ENCODE measurements at places on chromosomes 1 and 21.
A peak's percentile ranks its signal among the peaks of the same experiment; 100 is the strongest.

- no peak overlapping the region for H3K4me3 ChIP-seq
- DNase-seq: no peak
- H3K27me3 ChIP-seq: no peaks in the 10 kb centered on the region
- no peaks in the 10 kb centered on the region for H3K36me3 ChIP-seq
These were observed 231.7 kb upstream of the ZRANB2 start for GRCh38 chr1:71312545-71312944.

GRCh38 chr1:157496121-157496526 lies 56.2 kb downstream of the FCRL5 start:
- H3K27ac ChIP-seq: no peak overlapping the region
- H3K4me1 ChIP-seq: no peaks in the 10 kb centered on the region
- no peak overlapping the region for H3K4me3 ChIP-seq
- H3K27me3 ChIP-seq: peaks cover 33% of the 10 kb centered on the region

DNA sequence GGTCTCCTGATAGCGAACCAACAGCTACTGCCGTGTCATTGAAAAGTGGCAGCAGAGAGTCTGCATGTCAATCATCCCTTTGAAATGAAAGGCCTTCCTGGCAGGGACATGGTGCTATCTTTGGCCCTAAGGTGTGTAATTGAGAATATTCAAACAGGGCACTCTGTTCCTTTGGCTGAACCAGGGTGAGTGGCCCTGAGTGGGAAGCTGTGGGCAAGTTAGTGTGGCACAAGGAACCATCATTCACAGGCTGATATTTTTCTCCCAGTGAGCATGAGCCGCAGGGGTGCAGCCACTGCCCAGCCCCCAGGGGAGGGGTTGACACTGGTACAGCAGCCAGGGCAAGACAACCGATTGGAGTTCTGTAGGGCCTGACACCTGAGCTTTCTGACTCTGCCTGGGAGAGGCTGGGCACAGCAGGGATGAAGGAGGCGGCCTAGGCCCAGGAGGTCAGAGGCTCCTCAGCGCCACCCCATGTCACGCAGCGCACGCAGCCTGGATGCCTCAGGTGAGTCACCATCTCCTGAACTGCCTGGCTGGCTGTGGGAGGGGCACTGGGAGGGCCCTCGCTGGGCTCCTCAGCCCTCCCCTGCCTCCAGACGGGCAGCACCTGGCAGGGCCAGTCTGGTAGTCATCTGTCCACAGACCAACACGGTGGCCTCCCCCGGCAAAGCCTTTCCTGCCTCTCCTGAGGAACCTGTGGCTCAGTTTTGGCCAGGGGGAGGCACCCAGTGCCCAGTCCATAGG lies 13.2 kb downstream of the QSOX1 start:
- no peaks in the 10 kb centered on the region for H3K27me3 ChIP-seq
- no peak overlapping the region for H3K27ac ChIP-seq
- H3K36me3 ChIP-seq: no peaks in the 10 kb centered on the region
- no peak for DNase-seq
- no peak overlapping the region for H3K4me3 ChIP-seq
- H3K4me1 ChIP-seq: no peaks in the 10 kb centered on the region

- H3K36me3 ChIP-seq: peaks cover 21% of the 10 kb centered on the region
- no peaks in the 10 kb centered on the region for H3K4me1 ChIP-seq
- H3K27ac ChIP-seq: no peak overlapping the region
- H3K4me3 ChIP-seq: no peak overlapping the region
These were observed 15.6 kb downstream of the CFAP410 start for GRCh38 chr21:44323591-44323990.

DNA sequence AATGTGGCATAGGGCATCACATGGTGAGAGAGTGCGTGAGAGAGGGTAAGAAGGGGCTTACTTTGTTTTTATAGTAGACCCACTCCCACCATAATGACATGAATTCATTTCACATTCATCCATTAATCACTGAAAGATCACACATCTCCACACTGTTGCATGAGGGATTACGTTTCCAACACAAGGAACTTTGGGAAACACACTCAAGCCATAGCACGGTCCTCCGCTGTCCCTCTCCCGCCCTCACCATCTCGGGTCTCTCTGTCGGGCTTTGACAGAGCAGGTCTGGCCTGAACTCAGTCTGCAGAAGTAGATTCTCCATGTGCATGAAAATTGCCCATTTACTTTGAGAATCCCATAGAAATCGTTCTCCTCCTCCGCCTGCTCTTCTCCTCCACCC lies 312.2 kb downstream of the MATN1 start:
- DNase-seq: peak; percentile 11
- H3K36me3 ChIP-seq: no peaks in the 10 kb centered on the region
- no peaks in the 10 kb centered on the region for H3K4me1 ChIP-seq
- H3K27me3 ChIP-seq: peaks cover 3% of the 10 kb centered on the region
- H3K27ac ChIP-seq: no peak overlapping the region

DNA sequence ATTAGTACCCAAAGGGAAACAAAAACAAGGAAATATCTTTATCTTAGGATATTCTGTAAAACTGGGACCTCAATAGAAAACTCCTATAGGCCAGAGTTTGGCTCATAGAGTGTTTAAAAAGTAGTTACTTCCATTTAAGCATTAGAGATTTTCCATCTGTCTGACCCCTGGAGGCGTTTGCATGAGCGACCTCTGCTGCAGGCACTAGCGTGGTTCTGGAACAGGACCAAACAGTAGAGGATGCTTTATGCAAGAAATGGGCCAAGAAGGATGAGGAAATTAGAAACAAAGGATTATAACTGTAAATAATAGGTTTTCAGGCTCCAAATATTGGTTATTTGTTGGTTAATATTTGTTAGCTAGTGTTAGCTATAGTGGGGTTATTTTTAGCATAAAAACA lies 5.7 kb downstream of the ZBTB40 start:
- no peak for DNase-seq
- no peak overlapping the region for H3K4me3 ChIP-seq
- no peaks in the 10 kb centered on the region for H3K27me3 ChIP-seq
- H3K27ac ChIP-seq: no peak overlapping the region
- H3K36me3 ChIP-seq: peaks cover 6% of the 10 kb centered on the region
- H3K4me1 ChIP-seq: peaks cover 22% of the 10 kb centered on the region

DNA sequence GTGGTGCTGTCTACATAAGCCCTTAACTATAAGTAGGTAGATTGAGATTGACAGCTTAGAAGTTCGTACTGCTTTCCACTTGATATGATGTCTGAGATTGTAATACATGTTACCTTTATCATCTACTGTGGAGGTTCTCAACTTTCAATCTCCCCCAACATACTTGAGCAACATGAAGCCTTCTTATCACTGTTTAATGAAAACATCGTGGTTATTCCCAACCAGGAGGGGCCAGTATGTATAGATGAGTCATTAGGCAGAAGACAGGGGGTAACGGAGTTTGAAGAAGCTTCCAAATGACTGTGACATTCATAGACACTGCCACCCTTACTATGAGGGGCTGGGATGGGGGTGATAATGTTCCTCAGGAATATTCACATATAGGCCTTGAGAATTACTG lies 36.0 kb downstream of the CENPF start:
- no peak for DNase-seq
- H3K27me3 ChIP-seq: no peaks in the 10 kb centered on the region
- H3K4me3 ChIP-seq: no peak overlapping the region

DNA sequence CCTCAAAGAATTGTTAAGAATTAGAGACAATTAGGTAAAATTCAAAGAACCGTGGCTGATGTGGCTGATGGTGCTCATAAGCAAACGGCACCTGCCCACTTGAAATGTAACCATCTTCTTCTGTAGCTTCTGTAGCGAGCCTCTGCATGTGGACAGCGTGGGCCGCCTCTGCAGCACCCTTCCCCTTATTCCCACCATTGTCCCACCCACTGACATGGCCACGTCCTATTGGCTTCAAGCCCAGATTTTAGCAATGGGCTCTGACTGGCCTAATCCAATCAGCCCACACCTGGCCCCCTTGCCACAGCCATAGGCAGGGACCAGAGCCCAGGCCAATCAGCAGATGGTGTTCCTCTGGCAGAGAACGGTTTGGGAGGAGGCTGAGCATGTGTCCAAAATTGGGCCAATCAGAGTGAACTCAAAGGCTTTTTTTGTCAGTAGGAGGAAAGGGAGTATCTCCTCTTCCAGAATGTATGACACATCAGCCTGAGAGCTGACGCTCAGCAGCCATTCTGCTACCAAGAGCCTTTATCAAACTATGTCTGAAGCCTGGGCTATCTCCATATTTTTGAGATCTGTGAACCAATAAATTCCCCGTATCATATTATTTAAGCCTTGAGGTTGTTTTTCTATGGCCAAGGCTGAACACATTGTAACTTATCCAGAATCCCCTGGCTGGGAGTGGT lies 518.5 kb downstream of the SMYD3 start:
- H3K27ac ChIP-seq: no peak overlapping the region
- H3K4me3 ChIP-seq: no peak overlapping the region
- no peaks in the 10 kb centered on the region for H3K36me3 ChIP-seq
- H3K4me1 ChIP-seq: peaks cover 11% of the 10 kb centered on the region

DNA sequence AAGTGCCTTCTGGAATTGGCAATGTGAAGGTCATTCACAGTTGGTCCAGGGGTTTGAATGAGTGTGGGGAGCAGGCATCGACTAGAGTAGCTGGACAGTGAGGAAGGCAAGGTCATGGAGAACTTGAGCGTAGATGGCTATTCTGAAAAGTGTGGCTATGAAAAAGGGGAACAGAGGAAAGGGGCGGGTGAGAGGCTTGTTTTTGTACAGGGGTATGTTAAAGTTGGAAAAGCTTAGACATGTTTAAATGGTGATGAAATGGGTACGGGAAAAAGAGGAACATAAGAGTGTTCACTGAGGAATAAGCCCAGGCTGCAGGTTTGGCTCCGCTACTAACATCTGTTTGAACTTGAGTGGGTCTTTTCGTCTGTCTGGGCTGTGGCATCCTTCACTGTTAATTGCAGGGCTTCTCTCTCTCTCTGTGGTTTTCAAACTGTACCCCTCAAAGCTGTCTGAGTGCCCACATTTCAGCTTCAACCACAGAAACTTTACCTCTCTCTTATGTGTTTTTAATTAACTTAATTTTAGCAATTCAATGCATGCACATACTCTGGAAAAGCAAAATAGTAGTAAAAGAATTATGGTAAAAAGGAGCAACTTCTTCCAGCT lies 70.8 kb upstream of the COA6 start:
- no peak overlapping the region for H3K27ac ChIP-seq
- no peaks in the 10 kb centered on the region for H3K36me3 ChIP-seq
- H3K27me3 ChIP-seq: peaks cover 2% of the 10 kb centered on the region

GRCh38 chr1:178973652-178974101 lies 52.0 kb upstream of the FAM20B start:
- H3K27ac ChIP-seq: no peak overlapping the region
- peaks cover 3% of the 10 kb centered on the region for H3K27me3 ChIP-seq
- H3K4me3 ChIP-seq: no peak overlapping the region
- no peak for DNase-seq
- peaks cover 9% of the 10 kb centered on the region for H3K4me1 ChIP-seq

GRCh38 chr1:1678581-1679380 lies 13.8 kb downstream of the SLC35E2B start:
- H3K27me3 ChIP-seq: no peaks in the 10 kb centered on the region
- peak overlapping the region; percentile 87 for H3K27ac ChIP-seq
- peaks cover 13% of the 10 kb centered on the region for H3K36me3 ChIP-seq

DNA sequence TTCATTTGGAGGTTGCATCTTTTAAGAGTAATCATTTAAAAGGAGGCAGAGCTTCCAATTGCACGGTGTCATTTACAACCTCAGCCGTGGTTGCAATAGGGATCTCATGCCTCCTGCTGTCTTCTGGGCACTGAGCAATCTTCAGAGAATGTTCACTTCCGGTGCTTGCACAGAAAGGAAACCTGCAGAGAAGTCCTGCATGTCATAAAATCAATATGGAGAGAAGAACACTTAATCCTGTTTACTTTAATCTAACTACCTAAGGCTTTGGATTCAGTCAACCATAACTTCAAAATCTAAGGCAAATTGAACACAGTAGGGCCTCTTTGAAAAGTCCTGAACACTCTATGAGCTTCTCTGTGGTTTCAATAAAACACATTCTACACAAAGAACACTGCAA lies 11.3 kb upstream of the MAP10 start:
- peaks cover 12% of the 10 kb centered on the region for H3K4me1 ChIP-seq
- no peak overlapping the region for H3K27ac ChIP-seq
- peak; percentile 25 for DNase-seq
- peaks cover 1% of the 10 kb centered on the region for H3K27me3 ChIP-seq
- no peaks in the 10 kb centered on the region for H3K36me3 ChIP-seq

All from activated CD4-positive, alpha-beta memory T cell treated with anti-CD3 and anti-CD28 coated beads, Interleukin-2, amount 10 ng/mL, durations not matched to agents 7 days and 5 days (primary cell).